ENCODE measurements at places on chromosomes 3 and 15. TPM values are rescaled to one million over a fixed set of nuclear protein-coding genes. Genes with fewer than 3 reads are reported as not detected.

Gene TMCO5A
- not detected for total RNA-seq

Gene SAMMSON
- total RNA-seq = not detected

Gene SEMA5B
- 0.31 TPM for total RNA-seq

Gene CYP8B1
- not detected for total RNA-seq

Gene ATP13A3
- 28.6 TPM for total RNA-seq

Gene IL5RA
- total RNA-seq = not detected

Gene WDR93
- 0.21 TPM for total RNA-seq

Gene ANKRD34C
- total RNA-seq = not detected

Gene LMAN1L
- total RNA-seq = not detected

Gene LRRC31
- total RNA-seq = not detected

Gene THAP10
- total RNA-seq = 4.1 TPM

Gene ADIPOQ
- total RNA-seq = not detected

Gene SEMA3B
- 5.2 TPM for total RNA-seq

Gene NR1I2
- total RNA-seq = not detected

Gene SLC24A5
- total RNA-seq = not detected

Gene CAV3
- total RNA-seq = not detected

Gene HCLS1
- total RNA-seq = 0.15 TPM

Gene TLR9
- not detected for total RNA-seq

Gene THSD4
- 25.8 TPM for total RNA-seq

Gene TF
- 1.2 TPM for total RNA-seq

Gene SEMA3F
- 20.9 TPM for total RNA-seq

Gene TOP2B
- total RNA-seq = 57.1 TPM

Gene ZNF502
- 1.2 TPM for total RNA-seq

Gene POLR2H
- total RNA-seq = 73.9 TPM
